Neural crest cell (in vitro differentiated cells): ENCODE measurements at places on chromosomes 7 and 10.

- no peak for DNase-seq
Observed at GRCh38 chr7:134856091-134856490, 76.7 kb downstream of the CALD1 start.

- DNase-seq: no peak
Observed at GRCh38 chr10:35743851-35744250, 101.8 kb upstream of the FZD8 start.

- DNase-seq: no peak
Observed at GRCh38 chr7:1934017-1934416, 263.9 kb downstream of the ELFN1 start.

GRCh38 chr7:146117576-146117975 lies 975 bp downstream of the CNTNAP2 start:
- DNase-seq: no peak

- DNase-seq: no peak
Observed at GRCh38 chr10:112587729-112588128, 140.7 kb downstream of the VTI1A start.

DNA sequence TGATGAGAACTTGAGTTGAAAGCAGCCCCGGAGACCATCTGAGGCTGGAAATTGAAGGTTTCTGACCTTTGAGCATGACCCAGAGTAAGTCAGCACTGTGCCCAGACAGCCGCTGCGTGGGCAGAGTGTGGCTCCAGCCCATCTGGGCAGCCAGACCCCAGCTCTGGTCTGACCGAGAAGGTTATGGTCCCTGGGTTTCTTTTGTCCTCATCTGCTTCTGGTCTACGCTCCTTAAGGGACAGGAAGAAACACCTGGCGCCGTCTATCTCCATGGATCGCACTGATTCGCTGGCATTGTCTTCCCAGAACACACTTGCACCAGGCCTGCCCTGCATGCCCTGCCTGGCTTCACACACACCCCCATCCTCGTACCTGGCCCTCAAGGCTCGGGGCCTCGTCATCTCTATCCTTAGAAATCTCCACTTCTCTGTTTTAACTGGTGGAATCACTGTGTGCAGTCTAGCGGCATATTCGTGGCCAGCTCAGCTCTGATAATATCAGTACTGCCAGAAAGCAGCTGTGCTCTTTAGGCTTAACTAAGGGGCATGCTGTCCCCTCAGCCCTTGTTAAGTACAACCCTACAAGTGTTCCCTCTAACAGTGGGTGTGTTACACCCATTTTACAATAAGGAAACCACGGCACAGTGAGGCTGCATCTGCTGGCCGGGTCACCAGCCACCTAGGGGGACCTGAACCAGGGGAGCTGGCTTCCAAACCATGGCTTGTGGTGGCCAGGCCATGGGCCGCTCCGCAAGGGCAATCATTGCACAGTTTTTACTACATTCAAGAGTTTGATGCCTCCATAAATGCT lies 127.7 kb downstream of the ADCY1 start:
- no peak for DNase-seq

GRCh38 chr7:47914717-47915615 lies 33.3 kb downstream of the PKD1L1 start:
- DNase-seq: no peak
